ENCODE measurements at places on chromosomes 3 and 15.

- no peak for DNase-seq
Measured at GRCh38 chr15:35349916-35350315, 196.0 kb downstream of the DPH6 start.

DNA sequence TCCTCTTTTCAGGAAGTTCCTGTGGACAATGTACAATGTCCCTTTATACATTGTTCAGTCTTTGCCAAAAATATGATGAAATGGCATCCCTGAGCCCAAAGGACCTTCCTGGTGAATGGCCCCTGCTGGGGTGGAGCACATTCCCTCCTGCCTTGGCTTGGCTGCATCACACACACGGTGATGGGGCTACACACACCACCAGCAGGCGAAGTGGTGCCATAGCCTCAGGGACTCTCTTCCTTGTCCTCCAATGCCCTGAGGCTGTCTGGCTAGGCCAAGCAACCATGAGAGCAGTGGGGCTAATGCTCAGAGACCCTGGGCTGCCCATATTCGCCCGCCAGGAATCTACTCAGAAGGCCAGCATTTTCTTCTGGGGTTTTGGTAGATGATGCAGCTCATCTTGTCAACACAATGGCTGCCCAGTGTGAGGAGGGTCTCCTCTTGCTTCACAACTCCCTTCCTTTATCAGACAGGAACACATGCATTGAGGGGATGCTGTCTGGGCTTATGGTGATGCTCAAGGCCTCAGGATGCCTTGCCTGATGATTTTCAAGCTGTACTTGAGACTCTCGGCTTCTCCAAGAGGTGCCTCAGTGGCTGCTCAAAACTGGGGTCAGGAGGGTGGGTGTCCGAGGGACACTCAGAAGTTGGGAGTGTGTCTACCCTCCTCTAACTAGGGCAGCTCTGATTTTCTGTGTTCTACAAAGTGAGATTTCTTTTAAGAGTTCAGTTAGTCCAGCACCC is 40.9 kb upstream of the EPHB1 start:
- no peak for DNase-seq

DNA sequence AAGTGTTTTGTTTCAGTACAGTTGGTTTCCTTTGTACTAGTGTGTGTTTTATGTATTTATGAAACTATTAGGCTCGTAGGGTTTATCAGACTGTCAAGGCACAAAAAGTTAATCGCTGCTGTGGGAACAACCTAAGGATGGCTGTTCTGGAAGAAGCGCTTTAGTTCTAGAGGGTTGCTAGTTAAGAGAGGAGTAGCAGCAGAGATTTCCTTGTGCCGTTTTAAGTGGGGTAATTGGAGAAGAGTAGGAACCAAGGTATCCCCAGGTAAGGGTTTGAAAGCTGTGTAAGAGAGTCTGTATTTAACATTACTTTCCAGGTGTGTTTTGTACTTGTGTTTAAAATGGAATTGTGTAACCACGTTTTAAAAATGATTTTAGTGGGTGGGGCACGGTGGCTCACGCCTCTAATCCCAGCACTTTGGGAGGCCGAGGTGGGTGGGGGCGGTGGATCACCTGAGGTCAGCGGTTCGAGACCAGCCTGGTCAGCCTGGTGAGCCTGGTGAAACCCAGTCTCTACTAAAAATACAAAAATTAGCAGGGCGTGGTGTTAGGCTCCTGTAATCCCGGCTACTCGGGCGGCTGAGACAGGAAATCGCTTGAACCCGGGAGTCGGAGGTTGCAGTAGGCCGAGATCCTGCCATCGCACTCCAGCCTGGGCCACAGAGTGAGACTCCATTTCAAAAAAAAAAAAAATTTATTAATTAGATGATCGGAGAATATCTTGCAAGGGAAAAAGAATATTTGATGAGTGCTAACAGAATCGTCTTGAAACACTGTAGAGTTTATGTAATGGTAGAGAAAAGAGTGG is 2.6 kb downstream of the MORF4L1 start:
- no peak for DNase-seq

DNA sequence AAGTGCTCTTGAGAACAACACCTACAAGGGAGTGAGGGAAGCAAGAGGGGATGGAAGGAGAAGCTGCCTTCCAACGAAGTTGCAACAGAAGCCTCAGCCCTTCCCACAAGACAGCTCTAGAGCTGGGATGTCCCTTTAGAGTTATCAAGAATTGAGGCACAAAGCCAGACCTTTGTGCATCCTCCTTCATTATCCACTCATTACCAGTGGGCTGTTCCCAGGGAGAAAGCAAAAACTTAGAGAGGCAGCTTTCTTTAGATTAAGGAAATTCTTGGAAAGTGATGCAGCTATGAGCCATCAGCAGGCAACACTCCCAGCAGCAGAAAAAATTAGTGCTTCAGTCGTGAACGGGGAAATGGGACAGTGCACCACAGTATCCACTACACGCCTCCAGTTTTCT is 10.6 kb upstream of the CD96 start:
- DNase-seq: peak; percentile 1

GRCh38 chr15:93861413-93861812 is 369.9 kb upstream of the MCTP2 start:
- no peak for DNase-seq

GRCh38 chr3:191348098-191348497 is 17.8 kb upstream of the UTS2B start:
- no peak for DNase-seq

Measured in B cell (primary cell).